ENCODE measurements at places on chromosomes 1 and 21.
A peak's percentile ranks its signal among the peaks of the same experiment; 100 is the strongest.

GRCh38 chr1:117985973-117986372 is 56.4 kb downstream of the WDR3 start:
- no peak overlapping the region for H3K4me3 ChIP-seq
- H3K36me3 ChIP-seq = no peaks in the 10 kb centered on the region
- no peak overlapping the region for H3K27ac ChIP-seq
- H3K4me1 ChIP-seq = no peaks in the 10 kb centered on the region
- no peak for DNase-seq

GRCh38 chr1:193321242-193321840 is 134.9 kb upstream of the B3GALT2 start:
- no peaks in the 10 kb centered on the region for H3K4me1 ChIP-seq
- H3K4me3 ChIP-seq = no peak overlapping the region
- H3K36me3 ChIP-seq = no peaks in the 10 kb centered on the region
- H3K27ac ChIP-seq = no peak overlapping the region
- H3K27me3 ChIP-seq = no peaks in the 10 kb centered on the region

DNA sequence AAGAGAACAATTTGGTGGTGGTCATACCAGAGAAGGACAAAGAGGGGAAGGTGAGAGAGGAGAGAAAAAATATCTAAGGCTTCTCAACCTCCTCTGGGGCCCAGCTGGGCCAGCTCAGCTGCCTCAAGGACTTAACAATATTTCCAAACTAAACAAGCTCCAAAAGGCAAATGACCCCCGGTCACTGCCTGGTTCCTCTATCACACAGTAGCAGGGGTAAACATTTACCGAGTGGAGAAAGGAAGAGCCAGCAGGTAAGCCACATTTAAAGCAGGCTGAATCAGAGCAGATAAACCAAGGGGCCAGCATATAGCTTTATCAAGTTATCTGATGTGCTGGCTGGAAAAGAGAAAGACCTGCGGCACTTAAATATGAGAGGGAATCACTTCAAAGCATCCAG is 102.1 kb downstream of the KCND3 start:
- H3K4me1 ChIP-seq = peaks cover 21% of the 10 kb centered on the region
- H3K36me3 ChIP-seq = no peaks in the 10 kb centered on the region
- peak overlapping the region; percentile 3 for H3K4me3 ChIP-seq
- H3K27ac ChIP-seq = no peak overlapping the region
- no peak for DNase-seq

GRCh38 chr1:186143481-186143880 is 231.6 kb downstream of the TPR start:
- H3K4me3 ChIP-seq = no peak overlapping the region
- DNase-seq = no peak
- no peak overlapping the region for H3K27ac ChIP-seq
- H3K27me3 ChIP-seq = no peaks in the 10 kb centered on the region
- no peaks in the 10 kb centered on the region for H3K36me3 ChIP-seq

- no peaks in the 10 kb centered on the region for H3K36me3 ChIP-seq
- H3K4me3 ChIP-seq = peak overlapping the region; percentile 89
- H3K27ac ChIP-seq = peak overlapping the region; percentile 75
- no peaks in the 10 kb centered on the region for H3K4me1 ChIP-seq
- DNase-seq = peak; percentile 95
Measured at GRCh38 chr1:26500488-26501175, 28.4 kb downstream of the HMGN2 start.

All from endodermal cell (in vitro differentiated cells).